ENCODE measurements at places on chromosomes 1 and 21.

- no peak for DNase-seq
These were observed 50.9 kb downstream of the ITPKB start for GRCh38 chr1:226688056-226688748.

- DNase-seq = no peak
These were observed 129.3 kb downstream of the PRDM2 start for GRCh38 chr1:13829152-13829769.

DNA sequence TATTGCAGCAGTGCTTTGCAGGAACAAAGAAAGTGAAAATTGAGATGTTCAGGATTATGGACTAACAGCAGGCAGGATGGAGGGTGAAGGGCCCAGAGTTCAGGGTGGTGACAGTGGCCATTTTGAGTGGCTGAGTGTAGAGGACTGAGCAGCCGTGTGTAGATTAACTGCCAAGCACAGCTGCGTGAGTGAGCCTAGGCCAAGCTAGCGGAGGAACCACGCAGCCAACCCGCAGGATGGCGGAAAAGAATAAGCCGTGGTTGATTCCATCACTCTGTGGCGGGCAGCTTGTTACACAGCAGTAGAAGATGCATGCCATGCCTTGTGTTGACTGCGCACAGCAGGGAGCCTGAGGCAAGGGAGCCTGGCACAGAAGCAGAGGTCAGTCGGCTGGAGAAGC lies 102.5 kb upstream of the KIF26B start:
- no peak for DNase-seq

DNA sequence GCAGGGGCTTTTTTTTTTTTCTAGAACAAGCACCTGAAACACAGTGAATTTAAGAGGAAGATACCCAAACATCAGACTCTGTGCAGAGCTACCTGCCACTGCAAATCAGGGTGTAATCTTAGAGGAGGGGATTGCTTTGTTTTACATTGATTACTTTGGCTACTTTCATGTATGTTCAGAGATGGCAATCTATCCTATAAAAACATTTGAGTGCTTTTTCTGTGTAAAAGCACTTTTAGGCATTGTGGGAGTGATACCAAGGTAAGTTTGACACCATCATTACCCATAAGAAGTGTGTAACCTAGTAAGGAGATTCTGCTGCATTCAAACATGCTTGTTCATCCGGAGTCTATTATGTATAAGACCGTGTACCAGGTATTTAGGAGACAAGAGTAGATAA lies 50.1 kb downstream of the ZFYVE9 start:
- DNase-seq = no peak

- no peak for DNase-seq
These were observed 34.4 kb downstream of the ADCY10 start for GRCh38 chr1:167879508-167879907.

DNA sequence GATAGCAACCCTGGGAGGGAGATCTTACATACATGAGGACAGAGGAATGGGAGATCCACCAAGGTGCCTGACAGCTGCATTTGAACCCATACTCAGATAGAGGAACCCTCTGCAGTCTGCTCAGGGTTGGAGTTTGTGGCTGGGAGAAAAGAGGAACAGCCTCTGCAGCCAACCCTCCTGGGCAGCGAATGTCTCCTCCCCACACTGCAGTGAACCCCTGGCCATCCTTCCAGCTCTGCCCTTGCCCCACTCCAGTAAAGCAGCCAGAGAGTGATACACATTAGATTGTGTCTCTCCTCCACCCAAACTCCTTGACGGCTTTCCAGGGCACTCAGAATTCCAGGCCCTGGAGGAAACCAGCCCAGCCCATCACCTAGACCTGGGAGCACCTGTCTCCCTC lies 137.7 kb downstream of the RUNX1 start:
- no peak for DNase-seq

GRCh38 chr1:110630839-110631663 lies 24.9 kb upstream of the KCNA2 start:
- peak; percentile 60 for DNase-seq

- DNase-seq = no peak
These were observed 62.2 kb upstream of the GRIK3 start for GRCh38 chr1:37096523-37096922.

GRCh38 chr1:25204797-25205480 lies 27.4 kb downstream of the SYF2 start:
- DNase-seq = no peak

- no peak for DNase-seq
These were observed 11.4 kb upstream of the SPATC1L start for GRCh38 chr21:46195595-46196195.

GRCh38 chr21:35410123-35410522 lies 361.0 kb upstream of the RUNX1 start:
- DNase-seq = no peak

- DNase-seq = no peak
These were observed 30.0 kb upstream of the EPS8L3 start for GRCh38 chr1:109793486-109794318.

GRCh38 chr1:9728451-9729295 lies 77.1 kb downstream of the PIK3CD start:
- no peak for DNase-seq

DNA sequence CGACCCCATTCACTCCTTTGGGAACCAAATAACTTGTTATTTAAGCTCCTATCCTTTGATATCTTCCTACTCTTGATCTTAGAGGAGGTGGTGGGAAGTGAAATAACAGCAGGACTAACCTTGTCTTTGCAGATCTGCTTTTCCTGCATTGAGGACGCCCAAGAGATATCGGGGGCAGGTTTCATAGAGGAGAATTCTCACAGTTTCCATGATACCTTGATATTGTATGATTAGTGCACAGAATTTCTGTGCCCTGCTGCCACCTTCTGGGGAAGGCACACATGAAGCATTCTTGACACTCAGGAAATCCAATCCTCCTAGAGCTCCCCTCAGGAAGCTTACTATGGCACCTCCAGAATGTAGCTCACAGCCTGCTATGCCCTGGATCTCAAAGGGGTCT lies 1.6 kb downstream of the CD1B start:
- DNase-seq = no peak

DNA sequence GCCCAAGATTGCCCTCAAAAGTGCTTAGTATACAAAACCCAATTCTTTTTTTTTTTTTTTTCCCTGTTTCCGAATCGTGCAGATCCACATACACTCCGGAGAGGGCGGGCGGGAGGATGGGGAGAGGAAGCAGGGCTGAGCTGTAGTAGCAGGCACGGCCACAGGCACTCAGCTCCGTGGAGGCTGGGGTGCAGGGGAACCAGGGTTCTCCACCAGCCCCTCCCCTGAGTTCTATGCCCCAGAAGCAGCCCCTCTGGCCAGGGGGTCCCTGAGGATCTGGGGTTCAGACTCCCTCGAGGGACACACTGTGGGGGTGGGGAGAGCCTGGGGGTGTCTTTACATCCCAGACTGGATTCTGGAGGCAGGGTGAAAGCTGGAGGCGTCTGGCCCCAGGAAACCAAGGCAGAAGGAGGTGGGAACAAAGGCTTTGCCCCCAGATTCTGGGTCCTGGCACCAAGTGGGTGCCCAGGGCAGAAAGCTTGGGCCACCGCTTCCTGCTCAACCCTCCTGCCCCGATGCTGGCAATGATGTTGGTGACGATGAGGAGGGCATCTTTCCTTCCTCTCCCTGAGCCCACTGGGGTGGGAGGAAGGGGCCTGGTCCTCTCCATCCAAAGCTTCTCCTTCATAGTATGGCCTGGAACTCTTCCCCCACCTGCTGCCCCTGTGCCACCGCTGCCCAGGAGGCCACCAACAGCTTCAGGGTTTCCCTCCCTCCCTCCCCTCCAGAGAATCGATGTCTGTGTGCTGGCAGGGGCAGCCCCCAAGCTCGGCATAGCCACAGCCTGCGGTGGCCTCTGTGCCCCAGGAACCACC lies 106.4 kb upstream of the TARDBP start:
- no peak for DNase-seq

DNA sequence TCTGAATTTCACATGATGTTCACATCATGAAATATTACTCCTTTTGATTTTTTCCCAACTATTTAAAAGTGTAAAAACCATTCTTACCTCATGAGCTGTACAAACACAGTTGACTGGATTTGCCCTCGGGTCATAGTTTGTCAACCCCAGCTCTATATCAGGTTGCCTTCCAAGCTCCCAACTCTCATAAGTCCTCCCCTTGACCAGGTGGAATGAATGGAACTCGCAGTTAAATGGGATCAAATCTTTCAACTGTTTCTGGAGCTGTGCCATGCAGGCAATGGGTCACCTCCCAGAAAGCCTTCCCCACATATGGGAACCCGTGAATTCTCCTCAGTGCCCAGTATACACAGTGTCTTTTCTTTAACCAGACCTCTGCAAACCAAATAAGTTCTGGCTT lies 169.8 kb upstream of the FOXD3 start:
- DNase-seq = no peak

- DNase-seq = no peak
These were observed 75.4 kb downstream of the NRIP1 start for GRCh38 chr21:14989359-14989758.

DNA sequence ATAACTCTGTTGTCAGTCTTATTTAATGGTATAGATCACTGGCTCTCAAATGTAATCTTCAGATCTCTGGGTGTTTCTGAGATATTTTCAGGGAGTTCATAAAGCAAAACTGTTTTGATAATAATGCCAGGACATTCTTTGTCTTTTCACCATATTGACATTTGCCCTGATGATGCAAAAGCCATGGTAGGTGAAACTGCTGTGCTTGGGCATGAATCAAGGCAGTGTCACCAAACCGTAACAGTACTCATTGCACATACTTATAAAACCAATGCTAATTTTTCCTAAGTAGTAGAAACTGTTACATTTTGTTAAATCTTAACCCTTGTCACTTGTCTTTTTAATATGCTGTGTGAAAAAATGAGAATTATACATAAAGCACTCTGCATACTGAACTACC lies 76.0 kb downstream of the RPS6KC1 start:
- DNase-seq = no peak

GRCh38 chr21:42188663-42189062 lies 30.3 kb upstream of the ABCG1 start:
- no peak for DNase-seq

GRCh38 chr1:40924767-40925166 lies 54.7 kb upstream of the CTPS1 start:
- DNase-seq = no peak

DNA sequence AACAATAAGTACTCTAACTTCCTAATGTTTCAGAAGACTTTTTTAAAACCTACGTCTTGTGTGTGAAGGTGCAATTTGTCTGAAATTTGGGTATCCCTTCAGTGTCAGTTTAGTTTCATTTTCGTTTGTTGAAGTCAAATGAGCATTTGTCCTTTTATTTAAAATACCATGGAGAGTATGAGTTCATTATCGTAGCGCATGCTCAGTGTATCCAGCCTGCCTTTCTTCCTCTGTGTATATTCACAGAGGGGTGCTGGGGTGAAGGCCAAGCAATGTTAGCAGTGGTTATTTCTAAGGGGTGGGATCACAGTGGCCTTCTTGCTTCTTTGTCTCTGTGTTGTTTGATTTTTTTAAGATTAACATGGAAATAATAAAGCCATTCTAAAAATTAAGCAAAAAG lies 43.2 kb downstream of the CNN3 start:
- no peak for DNase-seq

- DNase-seq = no peak
These were observed 12.7 kb upstream of the RUNX3 start for GRCh38 chr1:24942789-24943188.

GRCh38 chr21:14547834-14548513 lies 1.9 kb upstream of the SAMSN1 start:
- DNase-seq = no peak

DNA sequence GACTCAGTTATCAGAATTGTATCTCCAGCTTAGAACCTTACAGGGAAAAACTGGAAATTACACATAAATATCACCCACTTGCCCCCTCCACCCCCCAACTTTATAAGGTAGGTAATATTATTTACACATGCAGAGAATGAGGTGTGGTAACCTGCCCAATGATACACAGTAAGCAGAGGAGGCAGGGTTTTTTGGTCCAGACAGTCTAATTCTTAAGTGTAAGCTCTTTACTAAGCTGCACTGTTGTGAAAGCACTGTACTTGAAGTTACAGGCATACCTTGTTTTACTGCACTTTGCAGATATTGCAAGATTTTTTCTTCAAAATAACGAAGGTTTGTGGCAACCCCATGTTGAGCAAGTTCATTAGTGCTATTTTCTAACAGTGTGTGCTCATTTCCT lies 24.8 kb upstream of the MYOCOS start:
- DNase-seq = no peak

DNA sequence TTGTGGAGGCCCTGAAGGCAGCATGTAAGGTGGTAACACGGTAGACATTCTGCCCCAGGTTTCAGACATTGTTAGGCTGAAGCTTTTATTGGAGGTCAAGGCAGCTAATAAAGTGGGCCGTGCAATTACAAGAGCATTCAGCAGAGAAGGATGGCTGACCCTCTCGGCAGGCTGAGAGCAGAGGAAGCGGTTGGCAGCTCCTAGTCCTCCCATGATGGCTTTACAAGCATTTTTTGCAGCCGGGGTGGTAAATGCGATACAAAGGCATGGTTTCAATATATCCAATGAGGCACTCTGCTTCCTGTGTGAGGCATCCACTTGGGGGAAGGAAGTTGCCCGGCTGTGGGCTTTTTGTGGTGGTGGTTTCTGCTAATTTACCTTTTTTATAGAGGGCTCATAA lies 14.6 kb downstream of the KIF26B start:
- DNase-seq = no peak

DNA sequence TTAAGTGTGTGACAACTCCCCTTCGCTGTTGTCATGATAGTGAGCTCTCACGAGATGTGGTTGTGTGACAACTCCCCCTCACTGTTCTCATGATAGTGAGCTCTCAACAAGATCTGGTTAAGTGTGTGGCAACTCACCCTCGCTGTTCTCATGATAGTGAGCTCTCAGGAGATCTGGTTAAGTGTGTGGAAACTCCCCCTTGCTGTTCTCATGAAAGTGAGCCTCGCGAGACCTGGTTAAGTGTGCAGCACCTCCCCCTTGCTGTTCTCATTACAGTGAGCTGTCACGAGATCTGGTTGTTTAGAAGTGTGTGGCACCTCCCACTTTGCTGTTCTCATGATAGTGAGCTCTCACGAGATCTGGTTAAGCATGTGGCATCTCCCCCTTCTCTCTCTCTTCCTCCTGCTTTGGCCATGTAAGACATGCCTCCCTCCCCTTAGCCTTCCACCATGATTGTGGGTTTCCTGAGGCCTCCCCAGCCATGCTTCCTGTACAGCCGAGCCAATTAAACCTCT lies 25.1 kb upstream of the LSS start:
- no peak for DNase-seq

- DNase-seq = no peak
These were observed 170.6 kb downstream of the PIGK start for GRCh38 chr1:77048615-77049005.
